ENCODE measurements at places on chromosomes 1 and 21.

- no peak for DNase-seq
Observed at GRCh38 chr1:16293538-16293937, 56.6 kb upstream of the CPLANE2 start.

- DNase-seq, result no peak
Observed at GRCh38 chr1:27367160-27367650, 444 bp upstream of the MAP3K6 start.

DNA sequence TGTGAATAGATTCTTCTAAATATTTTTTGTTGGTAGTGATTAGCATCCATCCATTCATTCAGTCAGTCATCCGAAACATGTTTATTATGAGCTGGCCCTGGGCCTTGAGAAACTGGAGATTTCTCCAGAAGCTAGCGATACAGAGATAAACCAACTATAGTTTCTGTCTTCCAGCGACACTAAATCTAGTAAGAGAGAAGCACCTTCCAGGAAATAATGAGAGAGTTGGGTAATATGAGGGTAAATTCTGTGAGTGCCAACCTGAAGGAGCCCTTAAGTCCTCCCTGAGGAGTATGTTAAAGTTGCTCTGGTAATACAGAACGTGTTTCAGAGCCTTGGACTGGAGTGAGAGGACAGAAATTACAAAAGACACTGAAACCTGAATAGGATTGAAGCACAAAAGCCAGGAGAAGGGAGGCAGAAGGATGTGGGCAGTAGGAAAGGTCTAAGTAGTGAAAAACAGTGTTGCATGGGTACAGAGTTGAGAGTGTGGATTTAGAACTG, 59.8 kb downstream of the RBM11 start:
- DNase-seq, result no peak

DNA sequence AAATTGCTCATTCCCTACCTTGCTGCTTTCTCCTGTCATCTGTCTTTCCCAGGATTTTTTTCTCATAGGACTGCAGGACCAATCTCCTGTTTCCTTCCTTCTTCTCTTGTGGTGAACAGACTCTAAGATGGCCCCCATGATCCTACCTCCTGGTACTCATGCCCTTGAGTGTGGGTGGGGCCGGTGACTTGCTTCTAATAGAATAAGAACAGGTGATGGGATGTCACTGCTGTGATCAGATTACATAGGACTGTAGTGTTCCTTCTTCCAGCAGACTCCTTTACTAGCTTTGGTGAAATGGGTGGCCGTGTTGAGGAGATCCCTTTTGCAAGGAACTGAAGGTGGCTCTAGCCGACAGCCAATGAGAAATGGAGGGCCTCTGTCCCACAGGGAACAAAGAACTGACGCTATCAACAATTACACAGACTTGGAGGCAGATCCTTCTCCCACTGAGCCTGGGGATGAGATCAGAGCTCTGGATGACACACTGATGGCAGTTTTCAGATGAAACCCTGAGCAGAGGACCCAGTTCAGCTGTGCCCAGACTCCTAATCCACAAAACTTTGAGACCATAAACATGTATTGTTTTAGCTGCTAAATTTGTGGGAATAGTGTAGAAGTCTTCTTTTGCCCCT, 7.5 kb downstream of the GSTM3 start:
- DNase-seq, result no peak

DNA sequence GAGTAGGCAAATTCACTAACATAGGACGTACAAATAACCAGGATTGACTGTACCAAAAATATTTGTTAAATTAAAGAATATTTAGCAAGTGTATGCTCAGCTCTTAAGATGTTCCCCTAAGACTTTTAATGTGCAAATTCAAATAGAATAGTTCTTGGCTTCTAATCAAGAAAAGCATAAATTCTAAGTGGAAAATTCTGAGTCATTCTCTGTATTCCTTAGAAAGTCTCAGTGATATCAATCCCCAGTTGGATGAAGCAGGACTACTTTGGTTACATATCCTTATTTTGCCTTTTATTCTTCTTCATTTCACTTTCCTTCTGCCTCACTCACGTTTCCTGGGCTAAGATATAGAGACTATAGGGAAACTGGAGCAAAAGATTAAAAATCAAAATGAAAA, 130.2 kb downstream of the IFI44 start:
- DNase-seq, result no peak

DNA sequence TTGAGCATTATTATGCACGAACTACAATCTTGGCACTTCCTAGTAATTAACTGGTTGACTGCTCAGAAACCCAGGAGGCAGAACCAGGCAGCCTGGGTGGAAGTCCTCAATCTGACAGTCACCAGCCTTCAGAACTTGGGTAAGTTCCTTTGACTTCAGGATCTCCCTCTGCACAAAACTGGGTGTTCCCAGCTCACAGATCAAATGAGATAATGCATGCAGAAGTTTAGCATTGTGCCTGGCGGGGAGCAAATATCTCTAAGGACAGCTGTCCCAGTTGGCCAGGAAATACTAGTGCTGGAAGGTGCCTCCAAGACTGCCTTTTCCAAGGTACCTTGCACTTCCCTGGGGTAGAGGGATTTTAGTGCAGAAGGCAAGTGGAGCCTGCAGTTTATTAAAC, 294.8 kb downstream of the PCP4 start:
- DNase-seq, result no peak

DNA sequence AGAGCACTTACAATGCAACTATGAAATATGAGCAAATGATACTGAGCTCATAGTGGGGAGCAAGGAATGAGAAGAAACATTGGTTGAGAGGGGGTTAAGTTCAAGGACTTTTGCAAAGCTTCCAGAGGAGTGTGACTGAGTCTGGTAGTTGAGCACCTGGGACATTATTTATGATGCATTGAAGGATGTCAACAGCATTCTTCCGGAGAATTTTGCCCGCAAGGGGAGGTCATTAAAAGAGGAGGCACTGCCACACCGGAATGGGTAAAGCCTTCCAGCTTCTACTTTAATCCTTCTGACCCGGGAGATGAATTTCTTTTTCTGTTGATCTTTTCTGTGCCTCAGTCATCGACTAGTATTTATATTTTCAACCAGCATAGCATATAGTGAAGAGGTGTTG, 208.4 kb upstream of the CAMK1G start:
- DNase-seq, result no peak

DNA sequence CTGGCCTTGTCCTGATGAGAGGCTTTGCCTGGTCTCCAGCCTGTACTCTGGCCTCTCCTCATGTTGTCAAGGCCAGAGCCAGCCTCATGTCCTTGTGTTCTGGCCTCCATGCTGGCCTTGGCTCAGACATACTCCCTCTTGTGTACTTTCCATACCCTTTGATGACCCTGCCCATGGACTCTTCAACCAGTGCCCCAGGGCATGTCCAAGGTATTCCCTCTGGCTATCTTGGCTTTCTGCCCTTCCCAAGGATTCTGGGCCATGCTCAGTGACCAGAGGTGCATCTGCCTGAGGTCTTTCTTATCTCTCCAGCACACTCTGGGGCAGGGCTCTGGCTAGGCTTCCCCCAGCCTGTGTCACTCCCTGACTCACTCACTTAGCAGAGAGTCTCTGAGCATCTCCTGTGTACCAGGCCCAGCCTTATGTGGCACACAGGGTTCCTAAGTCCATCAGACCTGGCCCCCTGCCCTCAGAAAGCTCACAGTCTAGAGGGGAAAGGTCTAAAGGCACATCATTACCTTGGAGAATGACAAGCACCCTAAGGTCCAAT, 141.4 kb upstream of the GRIK3 start:
- DNase-seq, result no peak

- no peak for DNase-seq
Observed at GRCh38 chr1:100627054-100627716, 89.2 kb downstream of the GPR88 start.

DNA sequence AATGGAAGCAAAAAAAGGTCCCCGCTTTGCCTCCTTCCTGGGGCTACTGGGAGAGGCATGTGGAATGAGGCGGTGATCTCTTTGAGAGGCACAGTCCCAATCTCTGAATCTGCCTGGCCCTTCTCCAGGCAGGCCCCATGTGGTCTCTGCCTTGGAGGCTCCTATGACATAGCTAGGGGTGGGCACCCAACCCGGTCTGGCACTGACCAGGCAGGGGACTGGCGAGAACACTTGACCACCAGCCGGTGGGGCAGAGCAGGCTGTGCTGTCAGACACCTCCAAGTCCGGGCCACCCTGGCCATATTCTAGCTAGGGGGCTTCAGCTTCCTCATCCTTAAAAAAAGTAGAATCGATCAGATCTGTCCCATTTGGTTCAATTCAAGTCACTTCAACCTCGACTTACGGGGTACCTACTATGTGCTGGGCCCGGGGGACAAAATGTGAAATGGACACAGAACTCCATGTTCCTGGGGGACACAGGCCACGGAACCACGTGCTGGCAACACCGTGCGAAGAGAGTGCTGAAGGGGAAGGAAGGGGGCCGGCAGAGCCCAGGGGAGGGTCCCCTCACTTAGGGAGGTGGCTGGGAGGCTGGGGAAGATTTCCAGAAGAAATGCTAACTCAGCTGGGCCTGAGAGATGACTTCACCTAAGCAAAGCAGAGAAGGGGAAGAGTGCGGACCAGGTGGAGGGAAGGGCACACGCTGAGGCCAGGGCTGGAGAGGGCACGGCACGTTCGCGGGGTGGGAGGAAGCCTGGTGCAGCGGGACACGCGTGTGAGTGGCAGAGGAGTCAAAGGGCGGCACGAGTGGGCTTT, 33.3 kb downstream of the HSPG2 start:
- no peak for DNase-seq

GRCh38 chr1:213744780-213745179, 243.0 kb upstream of the PROX1 start:
- no peak for DNase-seq

- no peak for DNase-seq
Observed at GRCh38 chr1:74847715-74848114, 114.8 kb downstream of the TYW3 start.

- peak; percentile 85 for DNase-seq
Observed at GRCh38 chr1:152367436-152367835, 7.6 kb upstream of the FLG2 start.

DNA sequence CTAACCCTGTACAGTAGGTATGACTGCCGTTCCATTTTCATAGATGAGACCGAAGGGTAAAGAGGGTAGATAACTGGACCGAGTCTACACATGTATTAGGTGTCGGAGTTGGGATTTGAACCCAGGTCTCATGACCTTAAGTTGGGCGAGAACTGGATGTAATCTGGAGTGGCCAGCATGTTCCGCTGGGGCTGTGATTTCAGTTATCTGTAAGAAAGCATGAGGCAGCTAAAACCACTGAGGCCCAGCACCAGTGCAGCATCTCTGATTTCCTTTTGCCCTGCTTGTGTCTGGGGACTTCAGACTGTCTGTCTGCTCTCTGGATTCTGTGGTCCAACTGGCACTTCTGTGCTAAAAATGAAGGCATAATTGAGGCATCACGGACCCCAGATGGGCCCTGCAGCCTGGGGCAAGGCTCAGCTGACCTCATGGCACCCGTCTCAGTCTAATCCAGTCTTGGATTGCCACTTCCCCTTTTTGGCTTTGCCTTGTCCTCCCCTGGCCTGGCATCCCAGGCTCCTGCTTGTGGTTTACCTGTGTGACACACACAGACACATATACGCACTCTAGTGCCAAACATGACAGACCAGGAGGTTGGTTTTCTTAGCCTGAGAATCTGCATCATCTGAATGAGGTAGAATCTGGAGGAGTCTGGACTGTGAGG, 180.2 kb downstream of the KIF26B start:
- DNase-seq, result no peak

DNA sequence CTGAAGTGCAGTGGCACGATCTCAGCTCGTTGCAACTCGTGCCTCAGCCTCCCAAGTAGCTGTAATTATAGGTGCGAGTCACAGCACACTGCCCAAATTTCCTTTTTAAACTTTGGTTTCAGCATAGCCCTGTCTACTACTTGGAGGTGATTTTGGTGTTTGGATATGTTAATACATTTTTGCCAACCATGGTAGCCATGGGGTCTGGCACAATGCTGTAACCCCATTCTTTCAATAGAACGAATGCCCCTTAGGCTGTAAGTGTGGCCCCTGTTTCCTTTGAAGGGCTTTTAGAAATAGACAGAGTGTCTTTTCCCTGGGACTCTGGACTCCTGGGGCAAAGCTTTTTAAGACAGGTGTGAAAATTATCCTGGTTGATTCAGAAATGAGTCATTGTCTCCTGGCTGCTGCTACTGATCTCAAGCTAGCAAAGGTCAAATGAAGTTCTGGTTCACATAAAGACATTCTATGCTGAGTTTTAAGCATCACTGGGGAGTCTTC, 141.1 kb upstream of the RUNX1 start:
- peak; percentile 77 for DNase-seq

DNA sequence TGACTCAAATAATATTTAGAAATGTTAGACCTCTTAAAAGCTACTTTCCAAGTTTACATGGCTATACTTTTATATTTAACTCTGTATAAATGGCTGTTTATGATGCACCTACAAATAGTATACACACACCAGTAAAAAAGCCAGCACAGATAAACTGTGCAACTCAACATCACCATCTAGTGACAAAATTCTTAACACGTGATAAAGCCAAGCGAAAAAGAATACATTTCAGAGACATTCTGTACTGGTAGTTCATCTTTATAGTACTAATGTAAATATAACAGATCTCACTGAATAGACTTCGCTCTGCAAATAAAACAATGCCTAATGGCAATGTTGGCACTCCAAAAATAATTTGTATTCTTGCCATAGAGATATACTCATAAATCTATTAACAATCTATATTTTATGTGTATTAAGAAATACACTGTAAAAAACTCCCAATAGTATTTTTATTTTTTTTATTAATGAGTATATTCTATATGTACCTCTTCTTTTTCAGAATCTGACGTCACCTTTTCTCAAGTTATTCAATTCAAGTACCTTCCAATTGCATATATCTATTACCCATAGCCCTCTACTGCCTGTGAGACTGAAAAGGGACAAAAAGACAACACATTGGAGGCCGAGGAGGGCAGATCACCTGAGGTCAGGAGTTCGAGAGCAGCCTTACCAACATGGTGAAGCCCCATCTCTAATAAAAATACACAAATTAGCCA, 100.2 kb downstream of the DPYD start:
- DNase-seq, result peak; percentile 5

GRCh38 chr21:35189077-35189863, 140.2 kb upstream of the RUNX1 start:
- no peak for DNase-seq

DNA sequence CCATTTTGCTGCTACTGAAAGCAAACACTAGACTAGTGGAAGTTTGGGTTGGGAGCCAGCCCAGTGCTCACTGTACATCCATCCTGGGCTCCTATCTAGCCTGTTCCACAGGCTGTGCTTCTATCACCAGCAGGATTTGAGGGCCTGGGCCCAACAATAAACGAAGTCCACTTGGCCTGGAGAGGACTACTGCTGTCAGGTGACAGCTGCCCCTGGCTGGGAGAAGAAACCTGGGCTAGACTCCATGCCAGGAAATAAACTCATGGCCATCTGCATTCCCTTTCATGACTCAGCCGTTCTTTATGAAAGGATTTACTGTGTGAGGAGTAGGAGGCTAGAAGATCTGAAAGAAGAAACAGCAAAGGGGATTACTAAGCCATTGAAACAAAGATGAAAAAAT, 35.5 kb downstream of the COLGALT2 start:
- peak; percentile 45 for DNase-seq

DNA sequence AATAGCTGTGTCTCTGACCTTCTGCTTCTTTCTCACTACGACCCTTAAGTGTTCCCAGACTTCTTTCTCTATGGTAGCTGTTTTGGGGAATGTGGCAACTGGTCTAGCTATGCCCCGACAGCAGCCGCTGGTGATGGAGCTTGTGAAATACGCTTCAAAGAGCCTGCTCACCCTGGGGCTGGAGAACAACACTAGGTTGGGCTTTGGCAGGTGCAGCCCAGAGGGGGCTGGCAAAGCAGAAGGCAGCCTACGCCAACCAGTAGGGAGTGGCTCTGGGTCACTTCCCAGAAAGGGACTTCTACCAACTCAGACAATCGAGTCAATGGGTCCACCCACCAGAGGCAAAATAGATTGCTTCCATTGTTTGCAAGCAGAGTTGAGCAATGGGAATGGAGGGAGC, 262.8 kb downstream of the LMO4 start:
- DNase-seq, result no peak
